ENCODE measurements at places on chromosomes 3 and 15.

DNA sequence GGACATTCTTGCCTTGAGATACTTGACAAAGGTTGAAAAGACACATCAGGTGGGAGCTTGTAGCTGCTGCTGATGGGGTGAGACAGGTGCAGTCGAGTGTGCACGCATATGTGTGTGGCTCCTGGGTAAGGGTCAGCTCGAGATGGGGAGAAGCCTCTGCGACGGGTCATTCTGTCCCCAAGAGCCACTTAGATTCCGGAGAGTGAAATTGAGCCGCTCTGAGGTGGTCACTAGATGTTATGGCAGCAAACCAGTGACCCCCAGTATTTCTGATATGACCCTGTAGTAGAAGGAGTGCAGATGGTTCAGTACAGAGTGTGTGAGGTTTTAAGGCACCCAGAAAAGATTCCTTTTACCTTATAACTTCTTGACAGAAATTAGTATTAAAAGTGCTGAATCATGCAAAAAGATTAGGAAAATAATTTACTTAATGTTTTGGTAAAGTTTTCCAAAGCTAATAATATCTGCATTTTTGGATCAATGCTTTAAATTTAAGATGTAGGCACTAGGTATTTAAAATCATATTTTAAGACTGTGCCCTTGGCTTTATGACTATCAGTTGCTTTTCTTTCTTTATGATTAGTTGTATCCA is 241.9 kb upstream of the TOPAZ1 start:
- no peak for DNase-seq

- DNase-seq, result no peak
Observed at GRCh38 chr3:132626955-132627354, 29.9 kb downstream of the ACKR4 start.

GRCh38 chr3:108036984-108037741 is 53.7 kb downstream of the CD47 start:
- DNase-seq, result no peak

- DNase-seq, result no peak
Observed at GRCh38 chr3:168116279-168116678, 20.6 kb upstream of the GOLIM4 start.

GRCh38 chr3:79258479-79258878 is 509.3 kb downstream of the ROBO1 start:
- no peak for DNase-seq
